ENCODE measurements at places on chromosomes 6 and 20. TPM values are rescaled to one million over a fixed set of nuclear protein-coding genes. Genes with fewer than 3 reads are reported as not detected.

The SLC22A3 gene
- 14.2 TPM for total RNA-seq

The SRSF12 gene
- total RNA-seq, result 3.2 TPM

The CPXM1 gene
- 25.5 TPM for total RNA-seq

The KIFC1 gene
- 10.8 TPM for total RNA-seq

The DYNLT2 gene
- total RNA-seq, result 0.94 TPM

The YIPF3 gene
- total RNA-seq, result 89.3 TPM

The ARMH2 gene
- not detected for total RNA-seq

The C6orf141 gene
- 2.8 TPM for total RNA-seq

The KIF25 gene
- total RNA-seq, result not detected

The LTV1 gene
- 18.3 TPM for total RNA-seq

The PLEKHG1 gene
- 35.7 TPM for total RNA-seq

The SMIM28 gene
- total RNA-seq, result not detected

The EFCAB8 gene
- total RNA-seq, result not detected

The XRN2 gene
- total RNA-seq, result 66.4 TPM

The HLA-DQA2 gene
- total RNA-seq, result 0.96 TPM

The CCR6 gene
- total RNA-seq, result not detected

The SEL1L2 gene
- total RNA-seq, result not detected

The TPBG gene
- 28.1 TPM for total RNA-seq

The ACTR5 gene
- 7.4 TPM for total RNA-seq

The CENPW gene
- total RNA-seq, result 2.5 TPM

The CLPSL1 gene
- total RNA-seq, result not detected

The FNDC1 gene
- not detected for total RNA-seq

The PACRG gene
- 2.5 TPM for total RNA-seq

The DLL1 gene
- total RNA-seq, result 14.4 TPM

The CDSN gene
- not detected for total RNA-seq

The RWDD2A gene
- 2.0 TPM for total RNA-seq

The MEI4 gene
- total RNA-seq, result not detected

The TREM1 gene
- 5.8 TPM for total RNA-seq

The LAMA2 gene
- total RNA-seq, result 212 TPM

The PRPH2 gene
- 0.38 TPM for total RNA-seq

The PSORS1C2 gene
- not detected for total RNA-seq

The SCRT2 gene
- total RNA-seq, result not detected

The PDE10A gene
- total RNA-seq, result 15.3 TPM

The MOXD1 gene
- total RNA-seq, result 2.7 TPM

The RSPO3 gene
- 22.4 TPM for total RNA-seq

The BTBD3 gene
- 16.1 TPM for total RNA-seq

The HSPA12B gene
- 9.0 TPM for total RNA-seq

The CYP39A1 gene
- total RNA-seq, result 13.1 TPM

Measured in omental fat pad (tissue), 4 donors.